Skin of body (tissue), 3 donors: ENCODE measurements at places on chromosomes 6 and 20. TPM values are rescaled to one million over a fixed set of nuclear protein-coding genes. Genes with fewer than 3 reads are reported as not detected.

The SGK1 gene
- total RNA-seq: 176 TPM

- no peak for DNase-seq
These were observed 138.8 kb downstream of the TFAP2A start for GRCh38 chr6:10276106-10276505.

The SLC22A16 gene
- total RNA-seq: 2.0 TPM

The RAB44 gene
- 0.59 TPM for total RNA-seq

The PRICKLE4 gene
- total RNA-seq: 2.4 TPM

DNA sequence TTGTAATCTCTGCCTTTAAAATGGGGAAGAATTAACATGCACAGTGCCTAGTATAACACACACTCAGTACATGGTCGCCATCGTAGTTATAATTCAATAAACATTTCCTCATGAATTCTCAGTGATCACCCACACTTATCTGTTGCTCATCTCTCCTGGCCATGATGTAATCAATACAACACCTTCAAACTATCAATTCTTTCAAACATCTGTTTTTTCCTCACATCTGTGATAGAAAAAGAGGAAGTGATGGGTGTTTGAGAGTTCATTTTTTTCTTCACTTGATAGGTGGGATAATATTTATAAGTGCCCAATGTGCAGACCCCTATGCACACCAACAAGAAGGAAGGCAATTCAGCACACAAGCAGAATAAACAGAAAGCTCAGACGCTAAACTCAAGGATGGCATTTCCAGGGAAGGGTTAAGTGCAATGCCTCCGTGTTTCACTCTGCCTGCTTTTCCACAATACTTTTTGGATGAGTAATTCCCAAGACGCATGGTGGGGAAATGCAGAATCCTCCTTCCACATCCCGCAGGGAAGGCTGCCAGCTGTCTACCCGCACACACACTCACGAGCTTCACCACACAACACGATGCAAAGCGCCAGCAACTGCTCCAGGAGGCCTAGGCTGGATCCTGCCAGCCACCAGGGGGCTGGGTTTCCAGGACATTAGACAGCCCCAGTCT lies 100.3 kb downstream of the GMPR start:
- DNase-seq: peak; percentile 90

The EPPIN gene
- total RNA-seq: not detected
